ENCODE measurements at places on chromosomes 16 and 17.

DNA sequence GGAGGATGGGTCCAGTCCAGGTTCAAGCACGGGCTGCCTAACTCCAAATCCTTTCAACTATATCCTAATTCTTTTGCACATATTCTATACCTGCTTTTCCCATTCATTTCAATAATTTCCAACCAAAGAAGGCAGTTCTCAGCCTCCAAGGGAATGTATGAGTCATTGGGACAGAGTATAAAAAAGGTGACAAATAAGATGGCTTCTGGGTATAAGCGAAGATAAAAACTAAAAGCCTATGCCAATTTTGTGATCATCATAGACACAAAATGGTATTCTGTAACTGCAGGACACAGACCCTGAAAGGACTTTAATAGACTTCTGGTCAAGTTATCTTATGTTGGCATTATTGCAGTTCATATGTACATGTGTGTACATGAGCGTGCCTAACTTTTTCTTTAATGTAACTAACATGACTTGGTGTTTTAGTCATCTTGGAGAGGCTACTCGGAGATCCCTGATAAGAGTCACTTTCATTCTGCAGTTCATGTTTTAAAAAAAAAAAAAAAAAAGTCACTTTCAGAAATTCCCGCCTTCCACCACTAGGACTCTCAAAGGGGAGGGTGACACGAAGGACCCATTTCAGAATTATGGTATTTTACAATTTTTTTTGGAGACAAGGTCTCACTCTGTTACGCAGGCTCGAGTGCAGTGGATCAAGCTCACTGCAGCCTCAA is 17.3 kb downstream of the COG1 start:
- DNase-seq, result no peak

DNA sequence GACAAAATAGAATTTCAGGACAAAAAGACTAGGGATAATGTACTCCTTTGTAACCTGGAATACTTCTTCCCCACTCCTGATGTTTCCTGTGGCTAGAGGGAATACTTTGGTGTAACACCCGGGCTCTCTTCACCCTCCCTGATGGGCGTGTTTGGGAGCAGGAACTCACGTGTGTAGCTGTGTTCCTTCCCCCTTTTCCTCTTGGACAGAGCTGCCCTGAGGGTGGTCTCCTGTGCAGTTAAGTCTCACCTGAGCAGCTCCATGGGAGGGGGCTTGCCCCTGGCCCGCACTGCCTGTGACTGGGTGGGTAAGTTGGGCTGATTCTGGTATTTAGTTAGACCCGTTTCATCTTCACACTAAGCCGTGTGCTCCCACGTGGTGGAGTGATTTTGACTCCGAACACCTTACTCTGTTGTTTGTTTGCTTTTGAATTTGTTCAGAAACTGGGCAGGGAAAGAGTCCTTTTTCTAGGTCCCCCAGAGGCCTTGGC is 87.9 kb downstream of the OR1D5 start:
- DNase-seq, result no peak

- no peak for DNase-seq
Observed at GRCh38 chr17:40471846-40472732, 28.8 kb downstream of the IGFBP4 start.

DNA sequence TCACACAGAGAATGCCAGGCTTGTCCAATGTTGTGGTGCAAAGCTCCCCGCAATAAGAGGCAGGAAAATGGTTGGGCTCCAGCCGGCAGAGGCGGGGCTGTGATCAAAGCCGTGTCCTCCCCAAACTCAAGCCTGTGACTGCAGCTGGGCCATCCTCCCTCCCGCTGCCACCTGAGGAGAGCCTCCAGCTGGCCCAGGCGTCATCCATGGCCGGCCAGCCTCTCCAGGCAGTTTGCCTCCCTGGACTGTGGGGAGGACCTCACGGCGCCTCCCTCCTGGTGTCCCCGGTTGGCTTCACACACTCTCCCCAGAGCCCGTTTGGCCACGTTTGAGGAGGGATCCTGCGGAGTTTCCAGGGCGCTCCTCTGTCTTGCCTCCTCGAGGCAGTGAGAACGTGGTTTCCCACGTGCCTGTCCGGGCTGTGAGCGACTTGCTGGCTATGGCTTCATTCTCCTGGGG is 134.1 kb downstream of the IRF8 start:
- DNase-seq, result no peak

- no peak for DNase-seq
Observed at GRCh38 chr17:51016099-51016498, 104.6 kb downstream of the SPAG9 start.

DNA sequence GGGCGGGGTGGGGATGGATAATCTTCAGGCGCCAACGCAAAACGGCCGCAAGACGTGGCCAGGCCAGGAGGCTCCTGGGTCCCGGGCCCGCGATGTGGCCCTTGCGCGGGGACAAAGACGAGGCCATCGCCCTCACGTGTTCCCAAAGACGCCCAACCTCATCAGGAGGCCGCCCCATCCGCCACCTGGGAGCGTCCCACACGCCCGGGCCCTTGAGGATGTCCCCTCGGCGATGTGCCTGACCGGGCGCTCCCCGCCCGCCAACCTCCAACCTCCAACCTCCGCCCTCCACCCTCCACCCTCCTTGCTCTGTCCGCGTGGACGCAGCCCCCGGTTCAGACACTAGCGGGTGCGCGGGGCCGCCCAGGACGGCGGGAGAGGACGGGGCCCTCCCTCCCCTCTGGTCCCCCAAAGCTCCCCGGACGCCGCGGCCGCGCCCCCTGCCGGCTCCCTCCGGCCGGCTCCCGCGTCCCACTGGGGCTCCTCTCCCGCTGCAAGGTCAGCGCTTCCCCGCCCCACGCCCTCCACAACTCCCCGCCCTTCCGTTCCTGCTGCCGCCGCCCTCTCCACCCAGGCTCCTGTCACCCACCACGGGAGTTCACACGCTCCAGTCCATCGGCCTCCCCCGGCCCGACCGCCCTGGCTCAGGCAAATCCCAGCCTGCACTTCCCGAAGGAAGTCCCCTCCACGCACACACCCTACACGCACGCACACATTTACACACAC is 250.8 kb upstream of the RPL38 start:
- no peak for DNase-seq

GRCh38 chr17:13462146-13462545 is 139.6 kb downstream of the HS3ST3A1 start:
- DNase-seq, result no peak

DNA sequence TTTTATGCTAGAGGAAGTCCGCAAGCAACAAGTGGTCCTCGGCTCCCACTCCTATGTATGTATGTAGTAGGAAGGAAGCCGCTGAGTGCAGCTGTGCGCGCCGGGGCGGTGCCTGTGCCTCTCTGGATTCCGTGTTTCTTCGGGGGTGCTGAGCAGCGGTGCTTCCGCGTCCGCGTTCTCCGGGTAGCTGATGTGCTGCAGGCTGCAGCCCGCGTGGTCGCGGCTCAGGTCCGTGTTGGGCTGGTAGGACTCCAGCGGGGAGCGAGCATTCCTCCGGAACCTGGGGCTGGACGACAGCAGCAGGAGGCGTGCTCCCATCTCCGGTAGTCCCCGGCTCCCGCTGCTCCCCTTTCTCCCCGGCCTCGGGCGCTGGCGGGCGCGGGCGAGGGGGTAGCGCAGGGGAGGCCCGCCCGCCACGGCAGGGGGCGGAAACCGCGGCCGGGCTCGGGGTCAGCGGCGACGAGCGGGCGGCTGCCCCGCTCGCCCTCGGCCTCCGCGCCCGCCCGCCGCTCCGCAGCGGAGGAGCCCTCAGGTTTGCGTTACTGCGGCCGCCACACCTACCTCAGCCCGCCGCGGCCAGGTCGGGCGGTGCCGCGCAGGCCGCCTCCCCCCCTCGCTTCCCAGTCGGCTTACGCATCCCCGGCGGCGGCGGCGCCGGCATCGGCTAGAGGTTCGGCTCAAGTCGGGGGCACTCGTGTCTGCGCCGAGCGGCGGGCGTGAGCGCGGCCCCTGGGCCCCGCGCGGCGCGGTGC is 487 bp downstream of the C17orf67 start:
- peak; percentile 57 for DNase-seq

DNA sequence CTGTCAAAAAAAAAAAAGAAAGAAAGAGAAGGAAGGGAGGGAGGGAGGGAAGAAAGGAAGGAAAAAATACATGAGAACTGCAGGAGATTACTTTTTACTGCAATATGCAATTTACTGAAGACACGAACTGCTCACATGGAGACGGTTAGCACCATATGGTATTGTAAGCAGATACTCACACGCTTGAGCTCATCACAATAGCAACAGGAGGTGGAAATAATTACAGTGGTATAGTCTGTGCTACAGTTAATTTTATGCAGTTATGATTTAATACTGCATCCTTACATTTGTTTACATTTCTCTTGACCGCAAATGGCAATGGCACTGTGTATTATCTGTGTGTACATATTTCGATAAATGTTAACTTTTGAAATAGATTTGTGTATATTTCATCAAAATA is 21.4 kb upstream of the SLC46A1 start:
- no peak for DNase-seq

GRCh38 chr17:35795007-35795870 is at the start of gene MMP28:
Gene MMP28 (minus strand): TSS chr17:35795641. CDS start chr17:35795377, 264 bp downstream.
- no peak for DNase-seq

DNA sequence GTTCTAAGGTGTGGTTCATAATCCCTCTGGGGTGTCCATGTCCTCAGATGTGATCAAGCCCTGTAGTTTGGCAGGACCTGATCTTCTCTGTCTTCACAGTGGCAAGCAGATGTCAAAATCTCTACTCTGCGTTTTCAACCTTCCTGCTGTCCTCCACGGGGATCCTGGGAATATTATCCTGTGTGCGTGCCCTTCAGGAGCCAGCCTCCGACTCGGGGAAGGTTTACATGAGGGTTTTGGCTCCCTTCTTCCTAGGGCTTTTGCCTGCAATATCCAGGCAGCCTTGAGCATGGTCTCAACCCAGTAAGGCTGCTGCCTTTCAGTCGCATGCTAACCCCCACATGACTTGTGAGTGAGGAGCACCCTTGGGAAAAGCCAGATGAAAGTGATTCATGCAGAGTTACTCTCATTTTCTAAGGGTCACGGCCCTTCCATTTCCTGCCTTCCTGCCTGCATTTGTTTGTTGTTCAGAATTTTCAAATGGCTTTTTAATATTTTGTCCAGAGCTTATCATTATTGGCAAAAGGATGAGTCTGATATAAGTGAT is 202.2 kb upstream of the CHMP6 start:
- no peak for DNase-seq

DNA sequence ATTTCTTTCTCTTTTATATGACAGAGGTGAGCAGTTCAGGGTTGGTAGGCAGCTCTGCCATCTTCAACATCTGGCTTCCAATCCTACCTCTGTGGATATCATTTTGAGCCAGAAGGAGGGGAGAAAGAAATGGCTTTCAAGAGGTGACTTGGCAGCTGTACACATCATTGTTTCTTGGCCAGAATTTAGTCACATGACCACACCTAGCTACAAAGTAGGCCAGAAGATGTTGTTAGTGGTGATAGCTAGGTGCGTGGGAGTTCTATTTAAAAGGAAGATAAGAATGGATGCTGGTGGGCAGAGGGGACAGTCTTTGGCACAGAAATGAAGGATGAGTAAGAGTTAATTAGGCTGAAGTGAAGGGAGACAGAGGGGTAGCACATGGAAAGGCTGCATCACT is 29.2 kb upstream of the MPHOSPH6 start:
- DNase-seq, result no peak

GRCh38 chr16:48745541-48745940 is 135.6 kb upstream of the N4BP1 start:
- no peak for DNase-seq

DNA sequence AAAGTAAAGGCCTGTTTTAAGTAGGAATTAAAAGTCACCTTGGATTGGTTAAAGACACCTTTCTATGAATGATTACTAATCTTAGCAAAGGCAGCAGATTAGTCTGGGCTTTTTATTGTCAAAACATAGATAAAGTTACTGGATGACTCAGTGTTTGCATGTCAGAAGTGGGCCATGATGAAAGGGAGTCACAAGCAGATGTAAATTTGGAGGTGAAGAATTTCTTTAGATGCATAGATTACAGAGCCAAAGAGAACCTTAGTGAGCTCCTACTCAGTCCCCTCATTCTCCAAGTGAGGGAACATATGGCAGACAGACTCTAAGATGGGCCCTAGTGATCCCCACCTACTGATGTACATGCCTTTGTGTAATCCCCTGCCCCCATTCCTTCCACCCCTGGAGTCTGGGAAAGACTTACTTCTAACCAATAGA is 124.5 kb downstream of the HS3ST3A1 start:
- no peak for DNase-seq
